ENCODE measurements at places on chromosomes 13 and 19.

GRCh38 chr13:24168979-24169378, 8.5 kb downstream of the SPATA13 start:
- DNase-seq: no peak

DNA sequence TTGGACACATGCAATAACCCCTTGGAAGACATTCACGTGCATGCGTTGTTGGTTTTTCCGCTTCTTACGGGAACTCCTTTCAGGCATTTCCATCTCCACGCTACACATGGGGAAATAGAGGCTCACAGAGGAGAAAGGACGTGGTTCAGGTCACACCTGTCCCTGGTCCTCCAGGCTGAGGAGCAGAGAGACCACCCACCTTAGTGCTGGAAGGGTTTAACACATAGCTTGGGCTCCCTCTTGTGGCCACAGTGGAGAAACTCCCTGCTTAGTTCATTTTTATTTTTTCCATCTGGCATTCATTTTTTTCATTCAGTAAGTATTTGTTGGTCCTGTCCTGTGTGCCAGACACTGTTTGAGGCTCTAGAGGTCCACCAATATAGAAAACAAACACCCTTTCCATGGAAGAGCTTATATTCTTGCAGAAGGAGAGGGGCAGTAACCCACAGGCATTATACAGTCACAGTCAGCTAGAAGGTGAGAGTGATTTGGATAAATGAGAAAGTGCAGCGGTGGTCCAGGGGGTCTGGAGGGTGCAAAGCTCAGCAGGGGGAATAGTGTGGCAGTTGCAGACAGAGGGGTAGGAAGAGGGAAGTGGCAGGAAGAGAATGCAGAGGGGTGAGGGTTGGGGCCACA, 24.2 kb upstream of the TTYH1 start:
- peak; percentile 44 for DNase-seq

DNA sequence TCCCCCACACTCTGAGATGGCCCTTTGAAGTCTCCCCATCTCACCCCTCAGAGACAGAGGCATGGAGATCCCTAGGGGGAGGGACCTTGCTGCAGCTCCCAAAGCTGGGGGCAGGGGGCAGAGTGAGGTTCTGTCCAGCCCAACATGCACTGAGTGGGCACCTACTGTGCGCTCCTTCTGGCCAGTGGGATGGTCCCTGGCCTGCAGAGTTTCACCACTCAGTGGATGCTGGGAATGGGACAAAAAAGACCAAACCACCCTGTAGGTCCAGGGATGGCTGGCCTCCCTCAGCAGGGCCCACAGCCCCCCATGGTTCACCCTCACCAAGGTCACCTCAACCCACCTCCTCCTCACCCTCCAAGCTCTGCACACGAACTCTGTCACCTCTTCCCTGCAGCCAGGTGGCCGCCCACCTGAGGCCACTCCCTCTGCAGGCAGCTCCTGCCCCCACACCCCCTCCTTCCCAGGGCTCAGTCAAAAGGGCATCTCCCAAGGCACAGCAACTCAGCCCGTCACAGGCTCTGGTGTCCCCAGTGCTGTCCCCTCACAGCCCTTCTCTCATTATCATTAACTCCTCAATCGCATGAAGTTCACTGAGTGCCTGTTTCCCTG, 16.1 kb downstream of the CEACAM21 start:
- DNase-seq: no peak

DNA sequence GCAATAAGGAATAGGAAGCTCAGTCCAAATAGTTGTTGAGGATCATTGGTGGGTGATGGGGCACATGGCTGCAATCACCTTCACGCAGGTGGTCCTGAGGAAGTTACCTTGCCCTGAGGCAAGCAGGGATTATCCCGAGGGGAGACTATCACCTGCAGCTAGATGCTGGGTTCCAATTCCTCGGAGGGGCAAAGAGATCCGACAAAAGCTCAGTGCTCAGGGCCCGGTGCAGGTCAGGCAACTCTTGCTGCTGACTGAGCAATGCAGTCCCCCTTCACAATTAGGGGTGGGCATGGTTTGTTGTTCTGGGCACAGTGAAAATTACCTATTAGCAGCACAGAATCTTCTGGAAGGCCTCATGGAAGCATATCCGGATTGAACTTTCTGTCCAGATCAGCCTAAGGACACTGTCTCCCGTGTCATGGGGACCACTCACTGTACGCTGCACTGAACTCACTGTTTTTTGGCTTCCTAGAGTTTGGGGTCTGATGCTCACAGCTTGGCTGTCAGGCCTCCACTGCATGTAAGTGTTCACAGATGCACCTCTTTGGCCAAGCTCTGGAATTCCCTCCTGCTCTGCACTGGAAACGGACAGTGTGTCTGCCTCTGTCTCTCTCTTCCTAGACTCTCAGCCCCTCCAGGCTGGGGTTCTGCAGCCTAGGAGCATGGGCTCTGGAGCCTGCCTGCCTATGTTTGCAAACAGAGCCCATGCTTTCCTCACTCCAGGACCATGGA, 372.7 kb downstream of the ZNF536 start:
- DNase-seq: no peak

GRCh38 chr19:15262011-15262410, 29.8 kb upstream of the EPHX3 start:
- DNase-seq: no peak

DNA sequence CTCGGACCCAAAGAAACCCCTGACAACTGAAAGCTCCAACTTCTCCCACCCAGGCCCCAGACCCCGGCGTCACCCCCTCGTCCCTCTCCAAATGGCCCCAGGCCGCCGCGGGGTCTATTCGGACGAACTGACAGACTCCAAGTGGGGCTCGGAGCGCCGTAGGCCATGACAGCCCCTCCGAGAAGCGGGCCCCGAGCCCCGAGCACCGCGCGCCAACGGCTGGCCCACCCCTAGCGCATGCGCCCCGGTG, 360 bp downstream of the DDX39A start:
- no peak for DNase-seq

DNA sequence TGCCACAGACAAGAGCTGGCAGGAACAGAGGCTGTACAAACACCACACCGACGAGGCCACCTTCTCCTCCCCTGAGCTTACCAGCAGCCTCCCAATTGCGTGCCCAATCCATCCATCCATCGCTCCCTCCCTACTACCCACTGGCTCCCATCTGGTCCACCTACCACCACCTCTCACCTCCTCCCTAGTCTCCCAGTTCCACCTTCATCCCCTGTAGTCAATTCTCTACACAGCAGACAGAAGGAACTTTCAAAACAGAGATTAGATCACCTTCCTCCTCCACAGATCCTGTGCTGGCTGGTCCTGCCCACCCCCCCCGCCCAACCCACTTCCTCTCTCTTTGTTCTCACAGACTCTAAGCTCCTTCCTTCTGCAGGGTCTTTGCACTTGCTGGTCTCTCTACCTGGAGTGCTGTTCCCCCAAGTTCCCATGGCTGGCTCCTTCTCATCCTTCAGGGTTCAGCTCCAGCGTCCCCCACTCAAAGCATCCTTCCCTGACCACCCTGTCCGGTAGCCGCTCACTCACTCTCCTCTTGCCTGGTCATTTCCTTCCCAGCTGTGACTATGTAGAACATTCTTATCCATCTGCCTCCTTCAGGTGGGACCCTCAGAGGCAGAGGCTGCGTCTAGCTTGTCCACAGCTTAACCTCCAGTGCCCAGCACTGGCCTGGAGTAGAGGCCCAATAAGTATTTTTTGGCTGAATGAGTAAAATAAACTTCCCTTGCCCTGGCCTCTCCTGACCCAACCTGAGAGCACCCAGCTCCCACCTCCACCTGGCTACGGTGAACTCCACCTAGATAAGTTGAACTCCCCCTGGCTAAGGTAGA, 23.0 kb downstream of the PIN1 start:
- DNase-seq: no peak

GRCh38 chr19:11479898-11480714, 740 bp downstream of the ELAVL3 start:
- DNase-seq: no peak

- DNase-seq: peak; percentile 8
Measured at GRCh38 chr13:43085545-43085944, 62.2 kb downstream of the DNAJC15 start.

GRCh38 chr19:40056505-40056904, 474 bp upstream of the ZNF780B start:
- no peak for DNase-seq
